ENCODE measurements at places on chromosomes 11 and 22.

GRCh38 chr11:130416530-130416882 lies 11.9 kb downstream of the ADAMTS8 start:
- DNase-seq = no peak

GRCh38 chr11:69861901-69862300 lies 42.7 kb upstream of the FGF3 start:
- DNase-seq = no peak

- no peak for DNase-seq
Observed at GRCh38 chr22:17734187-17734586, 40.1 kb downstream of the BID start.

GRCh38 chr11:70788248-70789022 lies 390.1 kb downstream of the CTTN start:
- no peak for DNase-seq

- DNase-seq = no peak
Observed at GRCh38 chr22:19518635-19519034, 5.6 kb downstream of the CLDN5 start.

GRCh38 chr11:125457814-125458343 lies 38.2 kb downstream of the FEZ1 start:
- no peak for DNase-seq

DNA sequence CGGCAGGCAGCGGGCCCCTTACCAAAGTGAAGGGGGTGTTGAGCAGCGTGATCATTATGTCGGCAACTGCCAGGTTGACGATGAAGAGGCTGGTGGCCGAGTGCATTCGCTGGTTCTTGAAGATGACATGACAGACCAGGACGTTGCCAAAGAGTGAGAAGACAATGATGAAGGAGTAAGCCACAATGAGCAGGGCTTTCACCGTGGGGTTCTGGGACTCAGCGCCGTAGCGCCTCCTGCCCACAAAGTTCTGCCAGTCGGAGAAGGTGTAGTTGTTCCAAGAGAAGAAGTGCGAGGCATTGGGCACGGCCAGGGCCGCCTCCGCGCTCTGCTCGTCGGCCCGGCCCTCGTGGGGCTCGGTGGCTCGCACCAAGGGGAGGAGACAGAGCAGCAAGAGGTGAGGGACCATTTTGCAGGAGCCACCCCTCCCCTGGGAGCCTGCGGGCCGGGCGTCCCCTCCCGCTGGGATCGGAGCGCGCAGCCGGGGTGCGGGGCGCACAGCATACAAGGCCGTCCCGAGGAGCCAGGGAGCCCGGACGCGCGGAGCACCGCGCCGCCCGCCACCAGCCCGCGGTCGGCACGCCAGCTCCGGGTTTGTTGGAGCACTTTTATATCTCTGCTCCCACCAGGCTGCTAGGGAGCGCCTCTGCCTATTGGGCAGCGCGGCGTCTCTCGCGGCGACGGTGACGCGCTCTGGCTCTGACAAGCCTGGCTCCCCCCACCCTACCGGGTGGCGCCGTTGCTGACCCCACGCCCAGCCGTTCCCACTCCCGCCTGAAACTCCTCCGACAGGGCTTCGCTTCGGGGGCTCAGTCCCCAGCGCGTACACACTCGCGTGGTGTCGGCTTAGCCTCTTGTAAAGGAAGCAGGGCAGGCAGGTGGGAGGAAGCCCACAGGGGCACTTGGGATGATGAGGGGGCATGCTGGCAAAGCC lies at the start of gene GPR83:
Gene GPR83, minus strand, starts transcription at position 581 of the 934 bp plus-strand sequence. Its CDS starts 172 bp downstream, at position 409.
- DNase-seq = no peak

DNA sequence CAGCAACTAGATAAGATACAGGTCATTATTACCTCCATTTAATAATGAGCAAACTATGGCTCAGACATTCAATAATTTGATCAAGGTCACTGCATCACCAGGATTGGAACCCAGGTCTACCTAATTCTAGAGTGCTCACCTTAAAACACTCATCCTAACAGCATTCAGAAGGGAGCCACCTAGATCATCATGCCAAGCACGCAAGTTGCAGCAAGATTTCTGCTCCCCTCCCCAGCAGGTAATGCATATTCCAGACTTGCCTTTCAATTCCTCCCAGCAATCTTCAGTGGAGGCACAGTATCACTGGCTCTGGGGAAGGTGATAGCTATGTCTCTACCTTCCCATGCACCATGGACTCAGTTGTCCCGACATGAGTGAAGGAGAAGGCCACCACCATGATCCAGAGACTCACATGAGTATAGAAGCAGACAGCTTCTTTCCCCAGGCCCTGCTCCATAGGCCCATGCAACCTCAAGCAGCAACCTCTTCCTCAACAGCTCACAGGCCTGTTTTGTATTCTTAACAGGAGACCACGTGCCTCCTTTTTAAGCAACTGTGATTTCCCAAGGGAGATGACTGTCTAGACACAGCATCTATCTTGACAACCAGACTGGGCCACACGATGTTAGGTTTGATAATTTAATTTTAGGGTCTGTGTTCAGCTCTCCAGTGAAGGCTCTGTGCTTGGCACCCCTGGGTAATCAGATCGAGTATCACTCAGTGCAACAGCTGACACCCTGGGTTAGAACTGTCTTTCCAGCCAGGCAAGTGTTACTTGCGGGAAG lies 36.4 kb downstream of the RAB30 start:
- no peak for DNase-seq

GRCh38 chr11:68008381-68009337 lies 1.5 kb upstream of the ALDH3B1 start:
- DNase-seq = no peak

DNA sequence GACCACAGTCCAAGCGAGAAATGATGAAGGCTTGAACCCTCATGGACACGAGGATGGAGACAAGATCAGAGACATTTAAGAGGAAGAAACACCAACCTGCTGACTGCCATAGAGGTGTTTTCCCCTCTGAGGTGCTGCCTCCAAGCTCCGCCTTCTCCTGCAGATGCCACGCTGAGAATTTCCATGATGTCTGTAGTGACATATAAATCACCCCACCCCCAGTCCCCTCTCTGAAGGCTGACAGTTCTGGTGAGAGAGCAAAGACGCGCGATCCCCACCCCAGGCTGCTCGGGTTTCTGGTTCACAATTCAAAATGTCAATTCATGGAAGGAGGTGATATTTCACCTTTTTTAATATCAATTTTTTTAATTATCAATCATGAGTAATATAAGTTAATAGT lies 28.2 kb downstream of the LRRC32 start:
- no peak for DNase-seq

- no peak for DNase-seq
Observed at GRCh38 chr11:96523656-96524055, 133.8 kb downstream of the JRKL start.

DNA sequence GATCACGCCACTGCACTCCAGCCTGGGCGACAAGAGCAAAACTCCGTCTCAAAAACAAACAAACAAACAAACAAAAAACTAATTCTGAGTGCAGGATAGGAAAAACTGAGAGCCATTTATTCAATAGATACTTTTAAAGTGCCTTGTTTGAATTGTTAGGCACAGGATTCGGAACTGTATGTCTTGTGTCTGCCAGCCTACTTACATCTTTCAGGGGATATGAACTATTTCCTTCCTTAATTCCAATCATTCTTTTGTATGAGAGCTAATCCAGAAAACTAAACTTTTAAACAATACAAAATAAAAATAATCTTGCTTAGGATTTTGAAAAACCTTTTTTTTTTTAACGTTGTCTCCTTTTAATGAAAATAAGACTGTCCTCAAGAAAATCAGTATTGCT lies 12.6 kb downstream of the UVRAG start:
- no peak for DNase-seq

- no peak for DNase-seq
Observed at GRCh38 chr11:117717485-117718314, 79.3 kb downstream of the DSCAML1 start.

DNA sequence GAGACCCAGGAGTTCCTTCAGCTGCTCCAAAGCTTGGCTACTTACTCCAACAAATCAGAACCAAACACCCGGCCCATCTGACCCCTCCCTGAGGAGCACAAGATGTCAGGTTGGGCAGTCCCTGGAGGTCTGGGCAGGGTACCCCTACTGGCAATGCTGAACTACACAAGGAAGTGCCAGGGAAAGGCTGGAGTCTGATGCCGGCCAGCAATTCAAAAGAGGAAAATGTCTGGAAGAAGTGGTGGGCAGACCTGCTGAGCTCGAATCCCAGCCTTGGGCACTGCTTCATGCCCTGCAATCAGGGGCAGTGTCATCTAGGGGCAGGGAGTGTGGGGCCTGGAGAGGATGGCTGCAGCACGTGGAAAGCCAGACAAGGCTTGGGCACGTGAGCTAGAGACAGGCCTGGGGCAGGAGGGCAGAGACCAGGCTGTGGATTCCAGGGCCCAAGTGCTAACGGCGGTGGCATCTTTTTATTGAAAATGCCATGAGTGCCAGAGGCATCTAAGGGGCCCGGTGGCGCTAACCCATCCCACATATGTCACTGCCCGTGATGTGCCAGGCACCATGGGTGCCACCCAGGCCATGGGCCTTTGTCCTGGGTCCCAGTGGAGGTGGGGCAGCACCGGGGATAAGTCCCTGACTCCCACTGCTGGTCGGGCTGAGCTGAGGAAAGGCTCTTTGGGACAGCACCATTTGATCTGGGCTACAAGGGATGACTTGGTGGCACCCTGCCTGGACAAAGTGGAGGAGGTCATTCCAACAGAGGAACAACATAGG lies 97.9 kb upstream of the PITPNB start:
- DNase-seq = no peak

- DNase-seq = no peak
Observed at GRCh38 chr11:69637198-69637940, 3.6 kb upstream of the CCND1 start.

DNA sequence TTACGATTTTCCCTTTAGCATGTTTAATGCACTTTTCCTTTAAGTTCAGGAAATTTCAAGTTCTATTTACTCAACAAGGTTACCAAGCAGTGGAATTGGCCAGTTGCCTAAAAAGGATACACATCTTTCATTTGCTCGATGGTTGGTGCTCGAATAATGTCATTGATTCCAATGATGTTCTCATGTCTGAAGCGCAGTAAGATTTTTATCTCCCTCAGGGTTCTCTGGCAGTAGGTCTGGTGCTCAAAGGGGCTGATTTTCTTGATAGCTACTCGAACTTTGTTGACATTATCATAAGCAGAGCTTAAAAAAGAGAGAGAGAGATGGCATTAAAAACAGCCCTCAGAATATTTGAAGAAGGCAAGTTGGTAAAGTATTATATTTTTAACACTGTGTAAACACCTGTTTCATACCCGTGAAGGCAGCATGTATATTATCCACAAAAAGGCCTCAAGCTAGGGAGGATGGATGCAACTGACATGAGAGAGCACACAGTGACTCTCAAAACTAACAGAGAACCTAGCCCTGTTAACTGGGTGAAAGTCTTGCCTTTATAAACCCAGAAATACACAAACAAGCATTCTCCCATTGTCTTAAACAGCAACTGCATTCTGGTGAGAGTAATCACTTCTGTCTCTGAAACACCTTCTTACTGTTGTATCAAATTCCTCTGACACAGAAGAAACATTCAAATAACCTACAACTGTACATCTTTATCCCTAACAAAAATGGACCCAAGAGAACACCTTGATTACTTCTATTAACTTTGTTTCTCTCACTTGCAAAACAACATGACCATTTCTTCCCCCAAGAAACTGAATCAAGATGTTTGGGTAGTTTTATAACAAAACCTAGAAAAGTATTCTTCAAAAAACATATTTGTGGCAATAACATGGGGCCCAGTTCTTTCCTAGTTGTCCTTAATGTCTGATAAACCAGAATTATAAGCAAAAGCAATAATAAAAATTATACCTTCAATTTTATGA lies 59.6 kb downstream of the MAPK1 start:
- no peak for DNase-seq

DNA sequence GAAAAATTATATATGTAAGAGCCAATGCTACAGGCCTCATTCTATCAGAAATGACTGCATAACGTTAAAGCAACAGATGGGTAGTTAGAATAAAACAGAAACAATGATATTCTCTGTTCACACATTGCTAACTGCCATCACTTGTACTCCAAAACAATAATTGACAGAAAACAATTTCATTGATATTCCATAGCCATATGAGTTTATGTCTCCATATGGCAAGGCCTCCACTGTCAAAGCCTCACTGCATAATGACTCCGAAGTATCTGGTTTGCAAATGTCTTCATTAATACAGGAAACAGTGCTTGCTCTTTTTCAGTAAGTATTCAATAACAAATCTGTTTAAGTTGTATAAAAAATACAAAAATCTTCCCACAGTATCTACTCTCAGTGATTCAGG lies 9.9 kb downstream of the DDI1 start:
- DNase-seq = no peak

DNA sequence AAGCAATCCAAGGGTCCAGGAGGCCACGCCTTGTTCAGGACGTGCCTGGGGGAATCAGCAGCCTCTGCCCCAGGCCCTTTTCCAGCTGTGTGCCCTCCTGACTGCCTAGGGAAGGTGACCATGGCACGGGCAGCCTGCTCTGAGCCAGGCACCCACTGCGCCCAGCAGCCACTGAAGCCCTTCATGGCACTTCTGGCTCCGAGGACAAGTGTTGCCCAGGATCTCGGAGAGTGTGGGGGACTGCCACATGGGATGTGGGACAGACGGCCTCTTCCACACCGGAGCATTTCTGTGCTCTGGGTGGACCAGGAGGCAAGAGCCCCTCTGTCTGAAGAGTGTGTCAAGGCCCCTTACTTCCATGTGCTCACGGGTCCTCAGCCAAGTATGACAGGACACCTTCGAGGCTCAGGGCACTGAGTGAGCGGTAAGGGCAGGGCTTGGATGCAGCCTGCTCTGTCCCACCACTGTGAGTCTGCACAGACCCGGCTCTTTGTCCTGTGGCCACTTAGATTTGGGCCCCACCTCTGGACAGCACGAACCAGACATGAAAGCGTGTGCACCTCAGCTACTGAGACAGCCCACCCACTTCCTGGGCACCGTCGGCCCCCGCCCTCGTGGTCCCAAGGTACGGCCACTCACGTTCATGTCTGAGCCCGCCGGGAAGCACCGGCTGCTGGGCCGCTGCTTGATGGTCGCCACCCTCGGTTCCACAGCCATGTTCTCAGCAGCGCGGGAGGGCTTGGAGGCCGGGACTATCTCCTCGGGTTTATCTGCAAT lies 93.6 kb downstream of the CTTN start:
- no peak for DNase-seq

GRCh38 chr11:33869481-33870422 lies 22.1 kb downstream of the LMO2 start:
- DNase-seq = no peak

DNA sequence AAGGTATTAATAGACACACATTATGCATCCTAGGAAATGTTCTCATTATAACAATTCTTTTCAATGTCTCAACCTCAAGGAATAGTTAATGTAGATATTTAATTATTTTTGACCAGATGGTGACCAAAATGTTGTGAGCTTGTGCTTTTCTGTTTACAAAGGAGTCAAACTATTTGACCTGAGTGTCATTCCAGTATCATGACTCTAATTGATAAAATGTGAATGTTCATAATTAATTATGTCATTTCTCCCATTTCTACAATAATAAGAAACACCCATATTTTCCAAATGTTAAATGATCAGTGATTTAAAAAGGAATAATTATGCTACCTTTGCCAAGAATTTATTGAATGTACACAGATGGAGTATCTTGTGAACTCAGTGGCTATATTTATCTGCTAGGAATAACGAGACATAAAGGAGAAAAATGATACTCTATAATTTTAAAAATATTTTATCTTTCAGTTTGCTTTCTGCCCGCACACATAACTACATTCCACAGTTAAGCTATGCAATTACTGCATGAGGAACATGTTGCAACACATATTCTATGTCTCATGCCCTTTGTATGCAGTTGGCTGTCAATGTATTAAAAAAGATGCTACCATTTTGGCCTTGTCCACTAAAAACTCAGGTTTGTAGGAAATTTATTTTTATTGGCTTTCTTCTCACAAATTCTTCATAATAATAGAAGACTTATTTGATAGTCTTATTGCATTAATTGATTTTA lies 376.7 kb upstream of the CCDC179 start:
- no peak for DNase-seq

Data from activated CD4-positive, alpha-beta T cell treated with anti-CD3 and anti-CD28 coated beads for 24 hours (primary cell).